Epithelial cell of prostate (primary cell): ENCODE measurements at places on chromosomes 2 and 18.

GRCh38 chr2:197604117-197604860, 71.1 kb downstream of the RFTN2 start:
- no peak for DNase-seq

DNA sequence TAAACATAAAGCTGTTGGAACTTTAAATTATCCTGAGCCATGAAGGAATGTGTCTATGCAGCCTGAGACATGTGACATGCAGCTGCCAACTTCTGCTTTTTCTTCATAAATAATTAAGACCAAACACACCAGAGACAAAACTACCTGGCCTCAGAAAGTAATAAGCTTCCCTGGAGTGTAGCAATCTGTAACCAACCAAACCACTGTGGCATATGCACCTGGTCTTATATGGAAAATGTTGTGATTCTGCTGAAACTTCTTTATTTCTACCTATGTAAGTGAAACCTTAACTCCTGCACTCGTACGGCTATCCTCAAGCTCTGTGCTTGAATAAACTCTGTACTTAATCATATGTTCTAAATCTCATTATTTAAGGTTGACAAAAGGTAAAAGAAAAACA, 515.0 kb downstream of the TMEM182 start:
- DNase-seq: no peak

- DNase-seq: no peak
These were observed 35.4 kb upstream of the WIPF1 start for GRCh38 chr2:174632841-174633622.

GRCh38 chr2:67516899-67517530, 119.9 kb downstream of the ETAA1 start:
- peak; percentile 16 for DNase-seq

DNA sequence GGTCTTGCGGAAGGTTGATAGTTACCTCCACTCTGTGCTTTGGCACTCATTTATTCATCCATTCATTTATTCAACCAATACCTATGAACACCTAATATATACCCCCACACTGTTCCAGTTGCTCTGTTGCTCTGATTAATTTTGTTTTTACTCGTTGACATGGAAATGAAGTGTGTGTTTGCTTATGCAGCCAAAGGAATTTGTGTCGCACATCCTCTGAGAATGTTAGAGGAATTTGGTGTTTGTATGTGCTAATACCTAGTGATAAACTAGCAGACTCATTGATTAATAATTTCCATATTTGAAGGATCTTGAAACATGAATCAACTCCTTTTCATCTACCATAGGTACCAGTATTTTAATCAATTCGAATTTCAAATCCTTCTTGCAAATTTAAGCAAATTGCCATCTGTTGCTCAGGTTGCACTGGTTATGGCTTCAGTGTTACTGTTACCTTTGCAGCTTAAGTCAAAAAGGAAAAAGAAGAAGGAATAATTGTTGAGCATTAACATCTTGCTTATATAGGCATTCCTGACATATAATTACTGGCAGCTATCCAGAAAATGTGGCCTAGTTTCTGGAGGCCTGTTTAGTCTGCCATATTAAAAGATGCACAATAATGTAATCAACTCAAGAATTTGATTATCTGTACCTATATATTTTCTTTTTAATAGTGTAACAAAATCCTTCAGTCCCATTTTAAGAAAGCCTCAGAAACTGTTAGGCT, 25.7 kb upstream of the CRIM1 start:
- no peak for DNase-seq

DNA sequence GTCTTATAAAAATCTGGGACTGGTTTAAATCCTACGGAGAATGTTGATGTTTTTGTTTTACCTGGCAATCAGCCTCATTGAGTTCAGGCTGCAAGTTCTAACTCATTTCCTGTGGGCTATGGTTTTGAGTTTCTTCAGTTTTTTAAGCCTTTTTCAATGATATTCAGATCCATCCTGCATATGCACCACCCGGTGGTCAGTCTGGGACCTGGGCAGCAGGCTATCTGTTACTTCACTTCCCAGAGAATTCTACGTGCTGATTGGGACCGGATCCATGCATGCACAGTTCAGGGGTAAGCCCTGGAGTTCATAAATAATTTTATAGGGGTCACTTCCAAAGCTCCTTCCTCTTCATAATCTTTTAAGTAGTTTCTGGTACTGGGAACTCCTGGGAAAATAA, 339.2 kb upstream of the HNRNPA3 start:
- DNase-seq: no peak

DNA sequence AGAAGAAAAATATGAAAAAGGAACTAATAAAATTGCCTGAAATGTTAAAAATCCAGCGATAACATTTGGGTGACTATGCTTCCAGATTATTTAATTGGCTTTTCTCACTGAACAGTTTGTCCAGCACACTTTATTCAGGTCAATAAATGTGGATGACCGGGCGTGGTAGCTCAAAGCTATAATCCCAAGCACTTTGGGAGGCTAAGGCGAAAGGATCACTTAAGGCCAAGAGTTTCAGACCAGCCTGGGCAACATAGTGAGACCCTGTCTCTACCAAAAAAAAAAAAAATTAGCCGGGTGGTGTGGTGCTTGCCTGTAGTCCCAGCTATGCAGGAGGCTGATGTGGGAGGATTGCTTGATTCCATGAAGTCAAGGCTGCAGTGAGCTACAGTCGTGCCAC, 55.4 kb downstream of the TGOLN2 start:
- no peak for DNase-seq

GRCh38 chr2:240922982-240923537, 16.9 kb downstream of the CROCC2 start:
- DNase-seq: no peak

DNA sequence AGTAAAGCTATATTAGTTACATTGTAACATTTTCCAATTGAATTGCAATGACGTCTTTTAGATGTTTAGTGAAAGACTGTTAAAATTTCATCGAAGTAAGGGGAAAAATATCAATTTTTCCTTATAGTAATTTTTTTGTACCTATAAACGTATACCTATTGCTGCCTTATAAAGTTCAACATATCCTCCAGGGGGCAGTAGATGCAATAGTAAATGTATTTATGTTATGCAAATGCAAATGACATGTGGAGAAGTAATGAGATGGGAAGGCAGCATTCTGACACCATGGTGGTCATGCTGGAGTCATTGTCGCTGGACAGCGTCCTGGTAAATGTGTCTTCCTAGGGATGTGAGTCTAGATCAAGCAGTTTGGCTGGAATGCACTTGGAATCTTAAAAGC, 38.7 kb downstream of the MSTN start:
- DNase-seq: peak; percentile 3

- DNase-seq: no peak
These were observed 34.1 kb downstream of the ANKMY1 start for GRCh38 chr2:240523451-240524281.

- no peak for DNase-seq
These were observed 79.8 kb downstream of the ITGB1BP1 start for GRCh38 chr2:9343524-9343923.

DNA sequence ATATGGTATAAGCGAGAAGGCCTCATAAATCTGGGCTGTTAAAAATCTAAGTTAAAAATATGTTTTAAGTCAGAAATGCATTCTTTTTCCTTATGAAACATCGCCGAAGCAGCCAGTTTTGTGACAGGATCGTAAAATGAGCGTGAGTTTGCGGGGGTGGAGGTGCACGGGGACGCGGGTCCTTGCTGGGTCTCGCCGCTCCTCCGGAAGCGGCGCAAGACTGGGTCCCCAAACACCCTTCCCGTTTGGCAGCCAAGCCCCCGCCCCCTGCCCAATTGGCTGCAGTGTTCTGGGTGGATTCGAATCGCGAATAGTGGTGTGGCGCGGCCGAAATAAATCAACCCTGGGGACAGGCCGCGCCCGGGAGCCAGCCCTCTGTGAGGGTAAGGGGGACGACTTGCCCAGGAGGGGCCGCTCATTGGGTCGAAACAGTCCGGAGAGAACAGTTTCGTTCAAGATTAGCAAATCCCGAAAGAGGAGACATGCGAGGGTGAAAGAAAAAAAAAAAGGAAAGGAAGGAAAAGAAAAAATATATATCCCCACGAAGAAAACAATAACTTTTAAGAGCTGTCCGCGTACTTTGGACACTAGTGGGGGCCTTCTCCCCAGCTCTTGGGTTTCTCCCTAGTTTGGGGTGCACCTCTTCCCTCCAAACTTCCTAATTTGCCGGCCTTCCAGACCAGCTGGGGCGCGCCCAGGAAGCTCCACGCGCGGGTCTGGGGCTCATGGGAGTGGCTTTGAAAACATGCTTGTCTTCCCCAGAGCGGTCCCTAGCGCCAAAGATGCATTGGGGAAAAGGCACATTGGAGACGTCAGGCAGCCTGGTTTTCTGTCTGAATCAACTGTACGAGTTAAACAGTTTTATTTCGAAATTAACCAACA, 3.1 kb upstream of the GATA6 start:
- no peak for DNase-seq

GRCh38 chr2:583666-584065, 93.5 kb downstream of the TMEM18 start:
- no peak for DNase-seq

DNA sequence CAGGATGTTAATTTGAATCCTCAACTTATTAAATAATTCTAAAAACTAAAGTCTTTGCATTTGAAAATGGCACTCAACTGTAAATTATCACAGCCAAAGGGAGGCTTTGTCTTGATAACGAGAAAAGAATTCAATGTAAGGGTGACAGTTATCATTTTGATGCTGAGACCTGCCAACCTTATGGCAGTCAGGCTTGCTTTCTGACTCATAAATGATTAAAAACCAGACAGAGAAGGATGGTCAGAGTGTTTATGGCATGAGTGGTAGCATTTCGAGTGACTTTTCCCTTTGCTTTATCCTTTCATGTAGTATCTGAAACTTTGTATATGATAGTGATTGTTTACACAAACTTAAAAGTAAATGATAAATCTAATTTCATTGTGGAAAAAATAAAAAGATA, 53.9 kb upstream of the EPC2 start:
- DNase-seq: no peak

DNA sequence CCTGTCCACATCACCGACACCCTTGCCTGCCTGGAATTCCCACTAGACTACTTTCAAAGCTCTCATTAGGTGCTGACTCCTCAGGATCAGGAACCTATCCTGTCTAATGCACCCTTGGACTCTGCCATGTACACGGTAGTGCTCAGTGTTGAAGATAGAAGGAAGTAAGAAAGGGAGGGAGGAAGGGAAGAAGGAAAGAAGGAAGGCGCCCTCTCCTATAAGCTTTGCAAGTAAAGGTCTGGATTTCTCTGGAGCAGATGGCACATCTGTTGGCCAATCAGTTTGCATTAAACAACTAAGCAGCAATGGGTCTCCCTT, 45.3 kb downstream of the SCTR start:
- DNase-seq: no peak

GRCh38 chr18:63312019-63312409, 7.6 kb downstream of the BCL2 start:
- no peak for DNase-seq

DNA sequence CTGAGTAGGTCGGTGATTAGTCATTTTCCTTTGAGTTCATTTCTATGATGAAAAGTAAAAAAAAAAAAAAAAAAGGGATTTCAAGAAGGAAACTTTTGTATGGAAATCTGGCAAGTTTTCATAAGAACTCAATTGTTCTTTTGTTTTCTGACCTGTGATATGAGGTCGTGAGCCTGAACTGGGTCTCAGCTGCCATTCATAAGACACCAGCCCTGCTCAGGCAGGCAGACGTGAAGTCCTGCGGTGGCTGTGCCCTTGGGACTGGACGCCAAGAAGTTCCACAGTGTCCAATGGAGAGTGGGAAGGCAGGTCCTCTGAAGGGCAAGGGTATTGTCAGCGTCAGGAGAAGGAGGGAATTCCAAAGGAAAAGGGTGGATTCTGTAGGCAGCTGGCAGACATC, 183.9 kb downstream of the NCK2 start:
- DNase-seq: no peak

GRCh38 chr2:139529080-139529479, 748.9 kb upstream of the NXPH2 start:
- no peak for DNase-seq

GRCh38 chr18:75211002-75211621, 515 bp downstream of the TSHZ1 start:
- DNase-seq: no peak

DNA sequence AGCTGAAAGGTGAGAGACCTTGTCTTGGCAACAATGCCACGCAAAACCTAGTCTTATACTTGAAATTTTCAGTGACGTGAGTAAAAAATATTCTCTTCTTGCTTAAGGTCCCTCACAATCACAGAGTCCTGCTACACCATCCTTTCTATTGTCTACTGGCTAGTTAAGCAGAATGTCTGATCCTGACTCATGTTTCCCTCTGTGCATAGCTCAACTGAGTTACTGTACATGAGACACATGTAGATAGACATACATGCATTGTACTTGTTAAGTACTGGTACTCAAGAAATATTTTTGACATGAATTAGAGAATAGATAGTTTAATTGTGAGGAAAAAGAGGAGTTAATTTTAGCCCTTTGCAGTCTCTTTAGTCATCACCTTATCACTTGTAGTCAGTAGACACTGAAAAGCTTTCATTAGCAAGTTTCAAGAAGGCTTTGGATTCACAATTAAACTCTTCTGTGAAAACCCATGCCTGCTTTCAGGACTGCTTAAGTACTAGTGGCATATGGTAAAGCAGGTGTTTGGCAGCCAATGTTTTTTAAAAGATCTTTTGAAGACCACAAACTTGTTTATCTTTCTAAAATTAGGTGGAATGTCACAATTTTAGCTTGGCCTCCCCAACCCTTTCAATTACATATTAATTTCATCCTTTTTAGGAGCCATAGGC, 158.7 kb upstream of the CCDC150 start:
- no peak for DNase-seq

DNA sequence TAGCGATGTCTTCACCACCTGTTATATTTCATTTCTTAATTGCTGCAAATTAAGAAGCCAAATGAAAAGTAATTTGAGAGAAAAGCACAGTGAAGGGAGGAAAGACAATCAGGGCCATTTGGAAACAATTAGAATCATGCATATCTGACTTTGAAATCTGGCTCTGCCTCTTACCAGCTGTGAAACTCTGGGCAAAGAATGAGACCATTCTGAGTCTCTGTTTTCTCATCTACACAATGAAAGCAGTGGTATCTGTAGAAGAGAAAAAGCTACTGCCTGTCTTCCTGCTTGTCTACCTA, 334.5 kb upstream of the CYRIA start:
- DNase-seq: no peak

- peak; percentile 67 for DNase-seq
These were observed 62.9 kb upstream of the SERPINE2 start for GRCh38 chr2:224101820-224102630.

DNA sequence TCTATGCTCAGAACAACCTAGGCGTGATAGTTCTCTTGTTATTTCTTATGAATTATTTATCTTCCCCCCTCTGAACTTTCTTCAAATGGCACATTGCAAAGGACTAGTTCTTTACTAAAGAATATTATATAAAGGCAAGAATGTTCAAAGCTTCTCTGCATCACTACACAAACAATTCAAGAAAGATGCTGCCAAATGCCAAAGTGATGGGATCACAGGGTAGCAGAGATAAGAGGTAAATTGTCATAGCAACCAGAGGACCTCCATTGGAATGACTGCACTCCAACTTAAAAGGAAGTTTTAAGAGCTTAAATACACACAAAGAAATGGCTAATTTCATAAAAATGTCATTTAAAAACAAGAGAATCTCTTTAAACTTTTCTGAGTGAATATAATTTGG, 72.8 kb downstream of the AQP4 start:
- no peak for DNase-seq
